ENCODE measurements at places on chromosomes 6 and 20.

- no peak for DNase-seq
Observed at GRCh38 chr20:20443504-20443903, 75.6 kb downstream of the INSM1 start.

DNA sequence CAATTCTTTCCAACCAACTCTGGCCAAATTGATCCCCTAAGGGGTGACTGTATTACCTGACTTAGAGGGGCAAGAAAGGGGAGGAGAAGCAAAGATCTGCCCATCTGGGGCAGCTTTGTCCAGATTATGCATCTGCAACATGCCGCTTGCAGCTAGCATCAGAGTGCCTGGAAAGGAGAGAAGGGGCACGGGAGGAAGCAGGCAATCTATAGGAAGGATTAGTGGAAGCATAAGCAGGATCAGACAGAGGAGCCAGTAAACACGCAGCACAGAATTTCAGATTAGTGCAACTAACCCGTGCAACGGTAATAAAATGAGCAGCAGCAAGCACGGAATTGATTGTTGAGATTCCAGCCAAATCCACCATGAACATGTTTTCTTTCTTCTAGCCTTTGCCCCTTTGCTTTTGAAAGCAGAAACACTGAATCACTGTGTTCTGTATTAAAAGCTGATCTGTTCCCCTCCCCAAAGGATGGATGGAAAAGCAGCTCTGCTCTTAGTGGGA lies 643.6 kb upstream of the CHD6 start:
- DNase-seq, result no peak

GRCh38 chr20:45091366-45091765 lies 9.6 kb downstream of the KCNS1 start:
- no peak for DNase-seq

GRCh38 chr6:26475823-26476729 lies 18.3 kb downstream of the BTN2A1 start:
- DNase-seq, result no peak

GRCh38 chr6:30450548-30450908 lies 38.8 kb upstream of the HLA-E start:
- DNase-seq, result no peak

GRCh38 chr6:110710115-110710514 lies 105.2 kb downstream of the CDK19 start:
- DNase-seq, result no peak

- DNase-seq, result no peak
Observed at GRCh38 chr6:90508753-90509152, 78.1 kb downstream of the MAP3K7 start.

GRCh38 chr6:53579338-53579737 lies 34.4 kb upstream of the GCLC start:
- DNase-seq, result no peak

GRCh38 chr6:74805916-74806696 lies 399.7 kb downstream of the COL12A1 start:
- no peak for DNase-seq

DNA sequence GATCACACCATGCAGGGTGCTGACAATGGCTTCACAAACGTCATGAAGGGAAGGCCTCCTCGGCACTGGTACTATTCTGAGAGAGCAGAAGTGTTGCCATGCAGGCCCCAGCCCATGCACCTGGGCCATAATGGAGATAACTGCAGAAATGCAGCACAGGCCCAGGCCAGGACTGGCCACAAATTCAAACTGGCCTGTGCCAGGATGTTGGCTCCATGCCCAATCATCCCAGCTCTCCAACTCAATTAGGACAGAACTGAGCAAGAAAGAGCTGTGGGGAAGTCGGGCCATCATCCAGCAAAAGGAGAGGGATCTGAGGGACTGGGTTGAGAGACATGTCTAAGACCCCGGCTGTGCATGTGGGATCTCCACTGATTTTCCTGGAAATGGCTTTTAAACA lies 48.9 kb upstream of the SYNDIG1 start:
- no peak for DNase-seq

GRCh38 chr20:31698803-31699718 lies 23.6 kb downstream of the BCL2L1 start:
- DNase-seq, result peak; percentile 78

GRCh38 chr6:79902046-79902445 lies 45.3 kb downstream of the ELOVL4 start:
- no peak for DNase-seq

GRCh38 chr6:73491377-73491776 lies 29.5 kb downstream of the EEF1A1 start:
- DNase-seq, result no peak

DNA sequence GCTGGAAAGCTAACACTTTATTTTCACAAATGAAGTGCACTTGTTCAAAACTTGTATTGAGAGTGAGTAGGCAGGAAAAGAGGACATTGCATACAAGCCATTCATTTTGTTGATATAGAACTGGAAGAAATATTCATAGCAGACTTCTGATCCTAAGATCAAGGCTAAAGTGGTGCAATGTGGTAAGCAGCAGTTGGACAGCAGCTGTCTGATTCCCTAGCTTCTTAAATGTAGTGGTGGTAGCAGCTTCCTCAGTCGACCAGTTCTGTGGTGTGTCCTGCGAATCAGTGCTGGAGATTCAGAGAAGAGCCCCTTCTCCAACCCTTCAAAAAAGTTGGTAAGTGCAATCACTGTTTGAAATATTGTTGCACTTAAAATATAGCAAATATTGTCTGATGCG lies 281.7 kb upstream of the GJE1 start:
- no peak for DNase-seq

DNA sequence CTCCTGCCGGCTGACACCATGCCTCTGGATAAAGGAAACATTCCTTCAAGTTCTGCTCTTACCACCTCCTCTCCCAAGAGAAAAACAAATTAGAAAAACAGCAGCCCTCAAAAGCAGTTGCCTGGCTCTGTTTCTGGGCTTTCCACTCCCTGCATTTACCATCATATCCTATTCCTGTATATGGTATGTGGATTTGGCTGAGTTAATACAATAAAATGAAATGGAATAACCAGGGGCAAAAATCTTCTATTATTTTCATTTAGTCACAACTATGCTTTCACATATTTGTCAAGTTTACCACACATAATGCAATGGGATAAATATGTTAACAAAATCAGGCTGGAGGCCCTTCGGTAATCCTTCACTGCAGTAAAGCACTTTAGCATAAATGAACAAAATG lies 34.3 kb downstream of the COL12A1 start:
- no peak for DNase-seq

DNA sequence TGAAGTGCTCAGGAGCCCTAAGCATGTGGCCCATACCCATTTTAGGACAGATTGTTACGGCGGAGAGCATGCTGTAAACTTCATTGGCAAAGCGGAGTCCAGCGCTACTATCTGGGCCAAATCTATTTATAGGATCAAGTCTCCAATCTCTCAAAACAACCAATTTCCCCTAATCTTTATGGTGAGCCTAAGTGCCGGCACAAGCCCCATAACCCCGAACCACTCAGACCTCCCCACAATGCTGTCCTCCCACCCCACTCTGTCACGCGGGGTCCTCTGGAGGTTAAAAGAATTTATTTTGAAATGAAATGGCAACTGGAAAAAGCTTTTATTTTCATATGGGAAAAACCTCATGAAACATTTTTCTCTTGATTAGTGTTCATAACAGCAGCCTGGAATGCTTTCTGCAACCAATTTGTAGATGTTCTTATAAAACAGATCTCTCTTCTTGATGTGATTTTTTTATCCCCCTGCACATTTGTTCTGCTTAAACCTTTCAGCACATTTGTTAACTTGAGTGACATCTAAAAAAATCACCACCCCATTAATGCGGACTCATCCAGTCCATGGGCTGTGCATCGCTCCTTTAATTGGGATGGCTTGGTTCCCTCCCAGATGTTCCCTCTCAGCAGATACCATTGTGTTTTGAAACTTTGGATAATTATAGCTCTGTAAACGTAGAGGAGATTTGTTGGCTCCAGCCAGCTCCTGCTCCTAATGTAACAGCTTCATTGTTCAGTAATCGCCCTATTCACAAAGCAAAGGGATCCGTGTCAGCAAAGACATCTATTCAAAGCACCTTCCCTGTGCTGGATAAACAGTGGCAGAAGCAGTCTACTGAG lies 323.6 kb downstream of the CD83 start:
- peak; percentile 43 for DNase-seq

- DNase-seq, result no peak
Observed at GRCh38 chr6:157445277-157446009, 64.5 kb downstream of the ZDHHC14 start.

DNA sequence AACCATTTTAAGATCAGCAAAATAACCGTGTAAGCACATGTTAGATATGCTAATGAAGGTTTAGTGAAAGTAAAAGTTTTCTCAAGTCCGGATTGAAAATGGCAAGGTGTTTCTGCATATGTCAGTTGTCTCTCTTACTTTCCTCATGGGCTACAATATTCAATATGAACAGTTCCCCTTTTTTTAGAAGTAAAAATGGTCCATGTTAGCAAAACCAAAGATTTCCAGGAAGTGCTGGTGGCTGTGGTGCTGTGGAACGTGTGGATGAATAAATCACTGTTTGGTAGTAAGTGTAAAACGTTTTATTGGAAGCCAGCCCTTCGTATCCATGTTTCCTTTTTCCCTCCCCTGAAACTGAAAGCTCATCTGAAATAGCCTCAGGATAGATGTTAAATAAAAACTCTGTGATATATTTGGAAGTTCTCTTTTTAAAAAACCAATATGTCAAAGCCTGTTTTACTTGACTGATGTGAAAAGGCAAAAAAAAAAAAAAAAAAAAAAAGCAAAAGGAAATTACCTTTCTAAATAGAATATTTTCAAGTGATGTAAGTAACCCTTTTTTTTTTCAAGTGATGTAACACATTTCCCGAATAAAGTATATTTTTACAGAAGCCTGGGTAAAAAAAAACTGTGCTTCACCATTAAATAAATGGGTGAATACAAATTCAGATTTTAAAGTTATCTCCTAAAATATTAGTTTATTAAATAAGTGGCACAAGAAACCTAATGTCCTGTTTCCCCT lies 41.9 kb downstream of the PLEKHG1 start:
- no peak for DNase-seq

GRCh38 chr6:1392813-1393640 lies 3.7 kb downstream of the FOXF2 start:
- DNase-seq, result no peak

DNA sequence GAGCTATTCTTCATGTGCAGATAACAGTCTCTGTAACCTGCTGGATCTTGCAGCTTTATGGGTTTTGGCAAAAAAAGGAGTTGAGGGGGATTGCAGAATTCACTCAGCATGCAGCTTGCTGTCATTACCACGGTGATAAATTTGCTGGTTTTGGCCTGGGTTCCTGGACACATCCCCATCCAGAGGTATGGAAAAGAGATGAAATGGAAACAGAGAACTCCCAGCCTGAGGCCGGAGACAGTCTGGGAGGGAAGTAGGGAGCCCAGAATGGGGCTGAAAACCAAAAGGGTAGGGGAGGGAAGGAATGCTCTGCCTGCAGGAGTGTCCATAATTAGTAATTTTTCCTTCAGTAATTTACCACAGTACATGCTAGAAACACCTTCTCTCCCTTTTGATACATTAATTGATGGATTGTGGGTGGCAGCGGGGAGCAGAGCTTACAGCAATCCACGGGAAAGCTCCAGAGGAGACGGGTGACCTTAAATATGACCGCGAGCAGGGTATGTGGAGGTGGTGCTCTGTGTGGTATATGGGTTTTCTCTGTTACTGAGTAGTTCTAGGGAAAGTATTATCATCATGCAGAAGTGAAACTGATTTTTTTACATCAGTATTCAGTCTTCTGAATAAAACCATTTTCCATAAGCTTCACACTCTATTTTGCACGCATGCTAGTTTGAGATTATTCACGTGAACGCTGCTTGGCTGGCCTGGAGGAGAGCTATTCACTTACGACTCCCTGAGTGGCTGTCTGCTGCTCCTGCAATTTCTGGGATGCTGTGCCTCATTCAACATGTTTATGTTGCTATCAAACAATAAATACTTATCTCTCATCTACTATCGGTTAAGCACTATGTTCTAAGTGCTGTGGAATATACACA lies 66.3 kb upstream of the KCNK16 start:
- DNase-seq, result no peak

- DNase-seq, result no peak
Observed at GRCh38 chr6:22878324-22878701, 308.9 kb downstream of the HDGFL1 start.

- DNase-seq, result no peak
Observed at GRCh38 chr20:41927189-41927588, 309.0 kb upstream of the CHD6 start.

GRCh38 chr6:150514806-150515380 lies 84.8 kb upstream of the PLEKHG1 start:
- no peak for DNase-seq

DNA sequence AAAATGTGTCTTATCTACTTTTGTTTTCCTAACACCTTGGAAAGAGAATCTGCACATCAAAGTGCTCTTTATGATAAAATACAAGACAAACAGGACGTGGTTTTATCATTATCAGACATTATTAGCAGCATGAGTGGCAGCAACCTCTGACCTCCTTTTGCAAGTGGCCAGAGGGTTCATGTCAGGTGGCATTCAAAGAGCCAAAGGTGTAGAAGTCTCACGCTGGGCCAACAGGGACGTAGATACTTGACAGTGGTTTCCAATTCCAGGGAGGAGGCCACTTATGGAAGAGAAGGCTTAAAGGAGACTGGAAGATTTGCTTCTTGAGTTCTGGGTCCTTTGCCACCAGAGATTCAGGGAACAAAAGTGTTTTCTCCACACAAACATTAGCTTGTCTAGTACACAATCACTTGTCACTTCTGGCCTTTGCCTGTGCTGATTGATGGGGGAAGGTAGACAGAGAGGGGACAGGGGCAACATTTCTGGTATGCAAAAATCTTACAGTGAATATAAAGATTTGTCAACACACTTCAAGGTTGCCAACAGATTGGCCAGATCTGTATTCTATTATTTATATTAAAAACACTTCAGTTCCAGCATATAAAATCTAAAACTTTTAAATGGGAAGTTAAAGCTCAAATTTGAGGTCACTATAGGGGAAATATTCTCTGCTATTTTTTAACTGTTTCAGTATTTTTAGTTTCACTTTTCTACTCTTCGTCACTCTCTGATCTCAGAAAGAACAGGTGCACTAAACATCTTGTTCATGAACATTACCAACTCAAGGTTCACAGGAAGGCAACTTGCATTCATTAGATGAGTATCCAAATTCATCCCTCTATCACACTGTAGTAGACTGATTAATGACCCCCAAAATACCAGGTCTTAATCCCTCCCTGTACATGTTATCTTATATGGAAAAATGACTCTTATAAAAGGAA lies 52.1 kb upstream of the FBXO30 start:
- DNase-seq, result no peak

DNA sequence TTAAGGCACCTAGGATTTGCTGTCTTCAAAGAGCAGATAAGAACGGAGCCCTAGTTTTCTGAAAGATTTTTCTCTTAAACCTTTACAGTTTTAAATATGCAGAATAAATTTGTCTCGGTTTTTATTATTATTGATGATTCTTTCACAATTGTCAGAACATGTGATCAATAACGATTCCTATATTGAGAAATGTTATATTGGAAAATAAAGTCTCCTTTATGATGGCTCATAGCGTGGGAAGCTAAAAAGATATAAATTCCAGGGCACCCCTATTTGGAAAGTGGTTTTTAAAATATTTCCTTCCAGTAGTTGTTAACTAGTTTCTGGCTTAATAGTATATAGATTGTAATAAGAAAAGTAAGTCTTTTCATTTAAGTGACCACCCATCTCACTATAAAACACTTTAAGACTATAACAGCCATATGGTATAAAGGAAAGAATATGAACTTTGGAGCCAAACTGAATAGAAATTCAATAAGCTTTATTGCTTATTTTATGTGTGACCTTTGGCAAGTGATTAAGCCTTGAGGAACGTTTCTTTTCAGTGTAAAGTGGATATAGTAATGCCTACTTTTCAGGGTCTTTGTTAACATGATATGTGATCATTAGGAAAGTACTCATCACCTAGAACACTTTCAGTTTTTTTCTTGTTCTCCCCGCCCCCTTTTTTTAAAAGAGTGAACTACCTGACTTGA lies 369.6 kb downstream of the LAMA2 start:
- no peak for DNase-seq

GRCh38 chr6:113672491-113673149 lies 184.5 kb upstream of the MARCKS start:
- DNase-seq, result no peak
